ENCODE measurements at places on chromosomes 7 and 10.

- no peak for DNase-seq
These were observed 34.0 kb downstream of the ITGB8 start for GRCh38 chr7:20364571-20365196.

DNA sequence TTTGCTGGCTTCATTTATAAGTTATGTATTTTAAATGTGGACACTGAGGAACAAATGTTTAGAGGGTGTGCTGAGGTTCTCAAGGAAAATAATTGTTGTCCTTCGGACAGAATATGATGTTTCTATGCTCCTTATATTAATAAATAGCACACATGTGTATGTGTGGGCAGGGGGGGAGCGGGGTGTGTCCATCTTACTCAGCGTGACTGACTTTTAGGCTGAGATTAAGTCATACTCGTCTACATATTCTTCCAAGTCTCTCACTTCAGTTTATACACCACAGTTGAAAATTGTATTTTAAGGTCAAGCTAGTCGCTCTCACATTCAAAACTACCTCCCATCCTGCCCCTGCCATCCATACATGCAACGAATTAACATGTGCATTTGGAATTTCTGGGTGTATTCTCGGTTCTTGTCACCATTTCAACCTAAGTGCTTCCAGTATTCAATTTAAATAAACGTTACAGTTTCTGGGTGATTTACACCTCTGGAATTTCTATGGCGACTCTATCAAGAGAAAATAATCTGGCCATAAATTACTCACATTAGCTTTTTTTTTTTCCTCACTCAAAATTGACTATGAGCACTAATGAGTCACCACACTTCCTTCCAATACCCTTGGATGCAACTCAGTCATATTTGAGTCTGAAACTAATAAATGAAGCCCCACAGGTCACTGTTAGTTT is 3.3 kb downstream of the PCDH15 start:
- no peak for DNase-seq

GRCh38 chr7:17706275-17706674 is 234.0 kb downstream of the SNX13 start:
- no peak for DNase-seq

DNA sequence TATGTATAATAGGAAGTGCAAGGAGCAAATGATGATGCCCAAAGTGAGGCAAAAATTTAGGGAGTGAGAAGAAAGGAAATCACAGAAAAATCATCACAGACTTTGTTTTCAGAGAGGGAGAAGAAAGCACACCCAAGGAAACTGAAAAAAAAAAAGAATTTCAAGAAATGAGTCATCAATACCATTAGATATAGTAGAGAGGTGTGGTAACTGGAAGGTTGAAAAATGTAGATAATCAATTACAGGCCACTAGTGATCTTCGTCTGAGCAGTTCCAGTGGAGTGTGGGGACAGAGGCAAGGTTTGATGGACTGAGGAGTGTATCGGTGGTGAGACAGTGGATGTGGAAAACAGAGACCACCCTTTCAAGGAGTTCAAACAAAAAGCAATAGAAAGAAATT is 31.7 kb downstream of the ASB4 start:
- no peak for DNase-seq

DNA sequence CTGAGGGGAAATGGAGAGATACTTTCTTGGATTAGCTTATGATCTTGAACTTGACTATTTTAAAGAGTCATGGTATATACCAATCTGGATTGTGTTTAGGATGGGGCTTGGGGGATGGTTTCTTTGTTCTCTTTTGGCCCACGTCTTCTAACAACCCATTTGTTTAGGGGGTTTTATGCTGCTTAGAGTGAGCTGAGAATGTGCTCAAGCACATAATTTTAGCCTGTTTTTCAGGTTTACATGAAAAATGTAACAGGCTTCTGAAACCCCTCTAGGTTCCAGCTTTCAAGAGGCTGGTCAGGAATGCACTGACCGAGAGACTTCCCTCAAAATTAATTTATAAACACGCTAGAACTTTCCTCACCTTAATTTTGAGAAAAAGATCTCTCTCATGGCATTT is 94.3 kb downstream of the AUTS2 start:
- DNase-seq, result no peak

DNA sequence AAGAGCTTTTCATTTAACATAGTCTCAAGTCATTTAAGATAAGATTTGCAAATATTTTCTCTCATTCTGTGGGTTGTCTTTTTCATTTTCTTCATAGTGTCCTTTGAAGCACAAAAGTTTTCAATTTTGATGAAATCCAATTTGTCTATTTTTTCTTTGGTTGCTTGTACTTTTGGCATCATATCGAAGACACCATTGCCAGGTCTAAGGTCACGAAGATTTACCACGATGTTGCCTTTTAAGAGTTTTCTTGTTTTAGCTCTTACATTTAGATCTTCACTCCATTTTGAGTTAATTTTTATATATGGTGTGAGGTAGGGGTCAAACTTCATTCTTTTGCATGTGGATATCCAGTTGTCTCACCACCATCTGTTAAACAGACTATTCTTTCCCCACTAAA is 34.7 kb downstream of the TMEM270 start:
- DNase-seq, result no peak

DNA sequence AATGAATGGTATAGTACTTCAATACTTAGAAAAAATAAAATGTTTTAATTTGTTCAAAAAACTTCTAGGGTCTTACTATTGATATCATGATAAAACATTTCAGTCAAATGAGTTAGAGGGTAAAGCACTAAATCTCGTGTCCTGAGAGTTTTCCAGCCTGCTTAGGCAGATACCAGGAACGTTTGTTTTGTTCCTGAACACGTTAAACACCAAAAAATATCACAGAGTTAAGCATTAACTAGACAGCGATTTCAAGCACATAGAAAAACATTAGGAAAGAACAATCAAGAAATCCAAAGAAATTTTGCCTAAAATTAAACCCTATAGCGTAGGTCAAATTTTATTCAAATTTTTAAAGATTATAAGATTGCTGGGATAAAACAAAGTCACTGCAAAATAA is 204.6 kb upstream of the AGR3 start:
- DNase-seq, result no peak

GRCh38 chr7:107077699-107078516 is 33.4 kb downstream of the PRKAR2B start:
- no peak for DNase-seq

DNA sequence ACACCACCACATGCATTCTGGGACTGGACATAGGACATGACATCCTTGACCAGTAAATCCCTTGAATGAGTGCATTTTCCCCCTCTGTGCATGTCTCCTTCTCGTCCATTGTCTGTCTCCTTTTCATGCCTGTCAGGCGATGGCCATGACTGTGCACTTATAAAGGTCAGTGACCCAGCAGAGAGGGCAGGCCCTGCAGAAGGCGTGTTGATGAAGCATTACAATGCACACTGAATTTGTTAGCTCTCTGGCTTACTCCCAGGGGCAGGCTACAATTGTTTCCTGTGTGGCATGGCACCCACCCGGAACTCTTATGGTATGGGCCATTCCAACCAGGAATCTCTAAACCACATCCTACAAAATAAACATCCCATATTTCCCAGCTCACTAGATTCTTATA is 71.1 kb downstream of the SAMD9 start:
- no peak for DNase-seq

GRCh38 chr7:156656598-156656997 is 16.0 kb downstream of the RNF32 start:
- no peak for DNase-seq

- peak; percentile 12 for DNase-seq
These were observed 33.6 kb upstream of the DNMBP start for GRCh38 chr10:100043344-100043743.

GRCh38 chr7:127758105-127758504 is 106.1 kb downstream of the SND1 start:
- DNase-seq, result no peak

DNA sequence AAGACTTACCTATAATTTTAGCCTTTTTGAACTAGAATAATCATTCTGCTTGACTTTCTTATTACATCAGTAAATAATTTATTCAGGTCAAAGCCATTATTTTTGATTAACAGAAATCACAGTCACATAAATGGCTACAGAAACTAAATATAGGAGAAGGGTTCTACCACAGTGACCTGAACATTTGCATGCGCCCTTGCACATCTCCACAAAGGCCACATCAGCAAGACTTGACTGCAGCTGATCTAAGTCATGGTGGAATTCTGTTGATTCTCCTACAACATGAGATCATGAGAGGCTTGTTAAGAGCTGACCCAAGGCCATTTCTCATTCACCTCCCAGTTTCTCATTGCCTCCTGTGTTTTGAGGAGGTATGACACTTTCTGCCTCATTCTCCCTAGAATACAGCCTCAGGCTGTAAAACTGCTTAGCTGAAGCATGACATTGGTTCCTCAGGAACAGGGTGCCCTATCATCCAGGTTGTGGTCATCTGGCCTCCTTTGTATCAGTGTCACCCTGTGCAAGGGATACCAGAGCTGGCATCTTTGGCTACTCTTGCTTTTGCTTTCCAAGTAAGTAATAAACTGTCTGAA is 6.7 kb upstream of the IMMP2L start:
- no peak for DNase-seq

GRCh38 chr10:110783509-110784107 is 88.1 kb upstream of the PDCD4 start:
- peak; percentile 67 for DNase-seq

DNA sequence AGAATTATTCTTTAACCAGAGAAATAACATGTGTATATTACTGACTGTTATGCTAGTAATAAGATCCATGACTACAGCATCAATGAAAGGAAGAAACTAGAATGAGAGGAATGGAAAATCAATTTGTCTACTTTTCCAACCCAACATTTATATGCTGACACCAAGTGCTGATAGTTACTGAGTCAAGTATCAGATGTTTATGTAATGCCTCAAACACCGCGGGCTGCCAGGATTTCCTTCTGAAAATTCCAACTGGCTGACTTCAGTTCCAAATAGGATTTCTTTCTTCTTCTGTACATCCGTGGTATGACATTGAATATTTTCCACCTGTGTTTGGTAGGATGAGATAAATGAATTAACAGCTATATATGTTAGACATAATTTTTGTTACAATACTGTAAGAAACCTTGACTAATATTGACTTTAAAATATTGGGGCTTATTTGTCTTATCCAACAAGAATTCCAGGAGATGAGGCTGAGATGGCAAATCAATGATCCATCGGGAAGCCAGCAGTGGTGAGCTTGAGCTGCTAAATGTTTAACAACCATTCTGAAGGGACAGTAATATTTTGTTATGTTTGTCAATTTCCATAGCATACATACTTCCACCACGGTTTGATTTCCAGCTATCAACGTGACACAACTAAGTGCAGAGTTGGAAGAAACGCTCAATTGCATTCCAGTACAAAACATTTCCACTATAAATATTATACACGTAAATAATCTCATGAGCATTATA is 435.2 kb upstream of the AUTS2 start:
- no peak for DNase-seq

DNA sequence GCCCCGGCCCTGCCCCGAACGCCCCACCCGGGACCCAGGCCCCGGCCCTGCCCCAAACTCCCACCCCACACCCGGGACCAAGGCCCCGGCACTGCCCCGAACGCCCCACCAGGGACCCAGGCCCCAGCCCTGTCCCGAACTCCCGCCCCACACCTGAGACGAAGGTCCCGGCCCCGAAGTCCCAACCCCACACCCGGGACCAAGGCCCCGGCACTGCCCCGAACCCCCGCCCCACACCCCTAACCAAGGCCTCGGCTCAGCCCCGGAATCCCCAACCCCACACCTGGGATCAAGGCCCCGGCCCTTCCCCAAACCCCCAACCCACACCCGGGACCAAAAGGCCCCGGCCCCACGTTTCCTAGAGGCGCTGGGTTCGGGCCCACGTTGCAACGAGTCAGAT is 1.1 kb upstream of the LARP4B start:
- no peak for DNase-seq

- DNase-seq, result no peak
These were observed 40.5 kb downstream of the AOAH start for GRCh38 chr7:36683695-36684357.

- DNase-seq, result no peak
These were observed 105.8 kb downstream of the ARHGAP22 start for GRCh38 chr10:48498940-48499510.

GRCh38 chr7:44145969-44146911 is 5.1 kb upstream of the MYL7 start:
- peak; percentile 66 for DNase-seq

- DNase-seq, result no peak
These were observed 588 bp upstream of the ORC5 start for GRCh38 chr7:104208421-104208780.

DNA sequence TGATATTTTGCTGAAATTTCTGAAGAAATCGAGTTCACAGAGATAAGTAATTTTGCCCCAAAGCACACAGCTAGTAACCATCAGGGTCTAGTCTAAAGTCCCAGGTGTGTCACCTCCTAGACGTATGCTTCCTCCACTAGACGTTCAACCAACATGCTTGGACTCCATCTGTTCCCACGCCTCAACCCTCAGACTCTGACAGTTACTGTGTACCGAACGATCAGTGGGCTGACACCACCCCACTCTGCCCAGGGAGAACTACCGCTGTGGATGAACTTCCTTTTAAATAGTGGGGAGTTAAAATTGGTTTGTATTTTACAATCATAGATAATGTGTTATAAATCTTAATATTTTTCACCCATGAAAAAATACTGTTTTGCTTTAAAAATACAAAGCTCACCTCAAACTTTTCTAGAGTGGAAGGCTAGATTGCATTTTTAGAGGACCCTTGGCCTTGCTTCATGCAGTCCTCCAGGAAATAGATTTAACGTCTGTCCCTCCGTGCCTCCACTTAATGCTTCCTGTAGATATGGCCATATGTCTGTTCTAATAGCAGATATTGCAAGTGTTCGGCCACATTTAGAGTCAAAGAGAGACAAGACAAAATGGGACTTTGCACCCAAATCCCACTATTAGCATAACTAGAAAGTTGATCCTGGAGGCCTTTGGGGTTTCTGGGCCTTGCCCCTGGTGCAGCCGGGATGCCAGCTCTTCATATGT is 91.4 kb upstream of the ZPBP start:
- DNase-seq, result no peak

GRCh38 chr10:61391281-61391680 is 61.9 kb downstream of the TMEM26 start:
- no peak for DNase-seq

DNA sequence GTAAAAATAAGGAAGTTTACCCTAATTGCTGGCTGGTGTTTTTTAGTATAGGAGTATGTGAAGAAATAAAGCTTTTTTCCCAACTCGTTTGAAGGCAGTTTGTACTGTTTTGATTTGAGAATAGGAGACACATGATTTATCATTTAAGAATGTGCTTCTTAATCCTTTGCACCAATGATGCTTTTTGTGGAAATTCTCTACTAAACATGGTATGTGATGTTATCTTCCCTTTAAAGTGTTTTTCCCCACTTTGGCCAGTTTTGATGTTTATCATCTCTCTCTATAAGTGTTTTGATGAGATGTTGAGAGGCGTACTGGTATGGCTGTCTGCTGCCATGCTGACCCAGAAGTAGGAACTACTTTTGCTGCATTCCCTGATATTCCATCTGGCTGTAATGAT is 85.1 kb downstream of the SUGCT start:
- no peak for DNase-seq

DNA sequence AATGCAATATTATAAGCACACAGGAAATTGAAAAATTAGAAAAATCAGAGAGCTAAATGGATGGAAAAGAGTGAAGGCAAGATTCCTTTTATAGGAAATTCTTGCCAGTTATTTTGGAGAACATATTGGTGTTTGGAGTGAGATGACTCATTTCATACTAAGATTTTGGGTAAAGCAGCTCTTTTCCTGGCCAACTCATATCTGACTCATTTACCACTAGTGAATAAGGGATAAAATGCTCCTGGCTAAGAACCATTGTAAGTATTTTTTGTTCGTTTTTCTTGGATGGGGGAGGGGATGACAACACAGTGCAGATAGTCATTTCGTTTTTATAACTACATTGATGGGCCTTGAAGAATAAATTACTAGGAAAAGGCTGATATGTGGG is 139.3 kb downstream of the TWIST1 start:
- no peak for DNase-seq

GRCh38 chr7:112495810-112496462 is 15.1 kb downstream of the LSMEM1 start:
- peak; percentile 21 for DNase-seq
